ENCODE measurements at places on chromosomes 7 and 10.

GRCh38 chr10:49189422-49189821, 1.2 kb upstream of the TMEM273 start:
- no peak for DNase-seq

GRCh38 chr7:21543528-21544302, 876 bp downstream of the DNAH11 start:
- no peak for DNase-seq

DNA sequence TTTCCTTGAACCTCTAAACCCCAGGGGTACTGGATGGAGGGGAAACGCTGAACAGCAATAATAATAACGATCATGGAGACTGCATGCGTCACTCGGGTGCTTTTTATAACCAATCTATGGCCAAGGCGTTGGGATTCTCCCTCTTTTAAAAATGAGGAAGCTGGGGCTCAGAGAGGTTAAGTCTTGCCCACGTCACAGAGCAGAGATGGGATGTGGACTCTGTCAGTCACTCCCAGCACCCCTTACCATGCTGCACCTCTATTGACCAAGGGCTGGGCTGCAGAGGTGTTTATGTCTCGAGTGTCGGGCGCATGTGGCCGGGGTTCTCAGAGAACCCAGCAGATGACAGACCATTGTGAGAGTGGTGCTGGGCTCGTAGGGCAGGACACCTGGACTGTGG, 129.9 kb downstream of the CDH23 start:
- no peak for DNase-seq

DNA sequence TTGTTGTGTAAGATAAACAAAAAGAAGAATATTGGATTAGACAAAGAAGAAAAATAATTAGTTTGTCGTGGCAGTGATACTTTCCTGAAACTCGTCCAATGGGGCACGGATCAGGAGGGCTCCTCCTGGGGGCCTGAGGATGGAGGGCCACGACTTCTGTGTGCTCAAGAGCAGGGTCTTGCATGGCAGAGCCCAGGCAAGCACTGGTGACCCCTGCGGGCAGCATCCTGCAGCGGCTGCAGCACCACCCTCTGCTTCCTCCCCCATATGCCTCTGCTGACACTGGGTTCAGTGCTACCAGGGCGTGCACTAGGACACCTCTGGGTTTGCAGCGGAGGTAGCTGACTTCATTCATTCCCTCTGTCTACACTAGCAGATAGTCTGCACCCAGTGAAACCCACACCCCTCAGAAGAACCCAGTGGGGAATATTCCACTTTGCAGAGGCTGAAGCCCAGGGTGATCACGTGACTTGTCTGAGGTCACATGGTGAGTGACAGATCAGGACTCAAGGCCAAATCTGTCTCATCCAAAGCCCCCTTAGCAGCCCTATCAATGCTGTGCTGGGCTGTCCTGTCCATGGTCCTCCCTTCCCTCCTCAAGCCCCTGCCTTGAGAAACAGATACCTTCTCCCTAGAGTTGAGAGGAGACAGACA, 375.5 kb downstream of the TCERG1L start:
- no peak for DNase-seq

DNA sequence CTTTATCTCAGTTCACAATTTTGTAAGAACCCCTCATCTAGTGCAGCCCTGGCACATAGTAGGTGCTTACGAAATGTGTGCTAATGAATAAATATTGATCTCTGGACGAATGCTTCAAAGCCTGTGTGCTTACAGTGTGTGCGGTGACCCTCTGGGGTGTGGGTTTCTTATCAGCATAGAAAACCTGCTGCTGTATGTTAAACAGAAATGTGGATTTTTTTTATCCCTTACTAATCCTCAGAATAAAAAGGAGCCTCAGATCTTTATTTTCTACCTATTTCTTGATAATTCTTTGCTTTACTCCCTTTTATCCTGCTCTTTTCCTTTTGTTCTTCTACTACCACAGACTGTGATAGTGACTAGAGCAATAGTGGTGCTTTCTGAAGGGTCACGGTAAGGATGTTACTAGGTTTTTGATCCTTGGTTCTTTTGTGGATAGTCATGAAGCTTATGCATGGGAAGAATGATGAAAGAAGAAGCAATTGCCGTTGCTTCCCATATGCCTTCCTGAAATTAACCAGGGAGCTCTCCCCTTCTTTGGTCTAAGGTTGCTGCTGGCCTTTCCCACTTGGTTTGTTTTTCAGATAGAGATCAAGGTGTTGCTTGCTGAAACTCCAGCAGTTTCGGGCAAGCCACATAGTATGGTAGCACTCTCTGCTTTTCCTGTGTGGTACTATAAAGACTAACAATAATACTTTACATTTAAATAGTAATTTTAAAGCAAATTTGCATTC, 44.7 kb downstream of the SPAG6 start:
- no peak for DNase-seq

- DNase-seq, result no peak
Measured at GRCh38 chr7:154304740-154305700, 252.8 kb downstream of the DPP6 start.

GRCh38 chr7:148535217-148535616, 55.3 kb upstream of the C7orf33 start:
- no peak for DNase-seq

DNA sequence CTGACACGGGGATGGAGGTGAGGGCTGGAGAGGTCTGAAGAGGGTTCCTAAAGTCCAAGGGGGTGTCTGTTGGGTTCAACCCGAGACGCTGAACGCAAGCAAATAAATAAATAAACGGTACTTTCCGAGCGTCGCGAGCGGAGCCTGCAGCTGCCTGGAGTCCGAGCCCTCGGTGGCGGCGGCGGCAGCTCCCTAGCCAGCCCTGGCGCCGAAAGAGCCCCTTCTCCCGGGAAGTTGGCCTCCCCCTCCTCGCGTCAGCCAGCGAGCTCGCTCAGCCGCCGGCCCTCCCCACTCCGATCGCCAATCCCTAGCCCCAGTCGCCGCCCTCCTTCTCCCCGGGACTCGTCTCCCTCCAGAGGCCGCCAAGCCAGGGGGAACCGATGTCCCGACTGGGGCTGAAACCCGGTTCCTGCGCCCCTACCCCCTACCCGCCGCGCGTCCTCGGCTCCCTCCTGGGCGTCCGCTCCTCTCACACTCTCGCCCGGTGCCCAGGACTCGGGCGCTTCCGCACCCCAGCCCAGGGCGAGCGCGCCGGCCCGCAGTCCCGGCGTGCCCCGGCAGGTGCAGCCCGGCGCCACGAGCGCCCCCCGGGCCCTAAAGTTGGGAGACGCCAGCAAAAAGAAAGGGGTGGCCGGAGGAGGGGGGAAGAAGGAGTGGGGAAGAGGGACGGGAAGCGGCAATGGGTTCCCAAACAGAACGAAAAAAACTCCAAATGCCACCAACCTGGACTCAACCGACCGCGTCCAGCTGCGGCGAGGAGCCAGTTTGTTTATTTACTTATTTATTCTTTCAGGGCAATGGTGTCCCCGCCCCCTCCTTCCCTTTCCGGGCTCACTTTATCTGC, at the start of gene GFRA1:
TSS of gene GFRA1 (minus strand) at position 767 of the 844 bp plus-strand sequence. CDS start 1,177 bp downstream, outside the sequence.
- no peak for DNase-seq

DNA sequence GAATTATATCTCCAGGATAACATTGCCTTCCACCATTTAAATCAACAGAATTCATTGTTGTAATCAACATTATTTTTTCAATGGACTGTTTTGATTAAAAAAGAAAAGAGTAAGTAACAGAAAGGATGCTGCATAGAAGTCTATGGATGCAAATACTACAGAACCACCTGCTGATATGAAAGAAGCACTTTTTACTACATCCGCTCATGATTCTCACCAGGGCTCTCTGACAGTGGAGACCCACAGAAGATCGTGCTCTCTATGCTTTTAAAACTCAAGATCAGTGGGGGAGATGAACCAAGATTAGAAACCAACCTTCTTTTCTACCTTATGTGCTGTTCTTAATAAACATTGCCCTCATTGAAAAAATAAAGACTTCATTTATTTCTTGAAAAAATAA, 24.4 kb downstream of the RHOBTB1 start:
- no peak for DNase-seq

DNA sequence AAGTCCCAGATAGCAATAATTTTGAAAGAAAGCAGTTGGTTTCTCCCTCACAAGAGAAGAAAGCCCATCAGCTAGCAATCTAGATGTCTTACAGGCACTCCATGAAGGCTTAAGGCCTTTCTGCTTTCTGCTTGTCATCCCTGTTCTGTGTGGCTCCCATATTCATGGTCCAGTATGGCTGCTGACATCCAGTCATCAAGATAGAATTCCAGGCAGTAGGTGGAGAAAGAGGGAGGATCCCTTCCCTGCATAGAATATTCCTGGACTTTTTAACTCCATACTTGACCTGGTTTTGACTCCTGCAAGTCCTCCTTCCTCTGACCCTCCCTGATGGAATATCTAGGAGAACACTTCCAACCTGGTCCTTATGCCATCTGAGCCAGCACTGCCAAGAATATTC, 389.9 kb upstream of the AKR1E2 start:
- no peak for DNase-seq

DNA sequence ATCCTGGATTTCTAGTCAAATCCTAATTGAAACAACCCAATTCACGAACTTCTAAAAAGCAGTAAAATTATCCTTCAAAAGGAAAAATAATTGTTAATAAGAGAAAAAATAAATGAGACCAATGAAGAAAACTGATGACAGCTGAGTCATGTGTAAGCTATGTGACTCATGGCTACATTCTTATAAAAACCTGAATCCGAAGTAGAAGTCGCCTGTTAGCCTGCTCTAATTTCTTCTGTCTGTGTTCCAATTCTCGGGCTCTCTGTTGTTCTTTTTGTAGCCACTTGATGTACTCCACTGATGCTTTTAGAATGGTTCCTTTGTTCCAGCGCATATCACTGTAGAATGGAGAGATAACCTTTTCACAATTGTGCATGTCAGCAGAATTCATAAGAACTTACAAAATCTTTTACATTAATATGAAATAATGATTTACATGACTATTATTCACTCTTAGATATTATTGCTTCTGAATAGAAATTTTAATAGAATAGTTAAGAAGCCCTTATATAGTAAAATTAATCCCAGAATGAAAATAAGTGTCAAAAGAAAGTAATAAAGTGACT, 88.8 kb downstream of the TFEC start:
- DNase-seq, result no peak

DNA sequence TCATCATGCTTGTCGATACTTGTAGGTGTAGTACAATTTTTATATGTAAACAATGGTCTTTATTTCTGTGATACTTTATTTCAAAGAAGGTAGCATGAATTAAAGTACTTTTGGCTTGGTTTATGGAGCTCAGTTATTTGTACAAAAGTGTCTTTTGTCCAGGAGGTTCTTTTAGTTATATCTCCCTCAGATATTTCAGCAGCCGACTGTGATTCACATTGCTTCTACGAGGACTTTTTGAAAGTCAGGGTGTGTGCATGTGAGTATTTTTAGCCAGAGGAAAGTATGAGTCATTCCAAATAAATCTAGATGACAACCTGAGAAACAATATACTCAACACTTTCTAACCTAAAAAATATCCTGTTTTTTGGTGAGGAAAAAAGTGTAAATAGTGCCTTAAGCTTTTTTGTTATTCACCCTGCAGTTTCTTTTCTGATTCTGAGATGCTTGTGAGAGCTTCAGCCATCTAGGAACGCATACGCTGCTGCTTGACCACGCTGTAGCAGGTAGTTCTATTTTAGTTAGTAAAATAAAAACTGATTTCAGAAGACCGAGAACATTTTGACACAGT, 595 bp upstream of the SUN1 start:
- no peak for DNase-seq

DNA sequence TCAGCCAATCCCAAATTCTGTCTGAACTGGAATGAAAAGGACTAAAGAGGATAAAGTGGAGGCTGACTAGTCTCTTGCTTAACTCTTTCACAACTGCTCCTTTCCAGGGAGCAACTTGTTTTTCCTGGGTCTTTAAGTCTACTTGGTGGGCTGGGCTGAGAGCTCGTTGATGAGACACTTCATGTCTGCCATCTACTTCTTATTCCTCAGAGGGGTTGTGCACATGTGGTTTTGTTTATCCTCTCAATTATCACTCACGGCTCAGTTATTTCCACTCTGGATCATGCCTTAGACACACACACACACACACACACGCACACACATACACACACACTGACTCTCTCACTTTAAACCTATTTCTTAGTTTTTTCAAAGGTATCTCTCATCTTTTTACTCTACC, 298.6 kb upstream of the MTPN start:
- no peak for DNase-seq

DNA sequence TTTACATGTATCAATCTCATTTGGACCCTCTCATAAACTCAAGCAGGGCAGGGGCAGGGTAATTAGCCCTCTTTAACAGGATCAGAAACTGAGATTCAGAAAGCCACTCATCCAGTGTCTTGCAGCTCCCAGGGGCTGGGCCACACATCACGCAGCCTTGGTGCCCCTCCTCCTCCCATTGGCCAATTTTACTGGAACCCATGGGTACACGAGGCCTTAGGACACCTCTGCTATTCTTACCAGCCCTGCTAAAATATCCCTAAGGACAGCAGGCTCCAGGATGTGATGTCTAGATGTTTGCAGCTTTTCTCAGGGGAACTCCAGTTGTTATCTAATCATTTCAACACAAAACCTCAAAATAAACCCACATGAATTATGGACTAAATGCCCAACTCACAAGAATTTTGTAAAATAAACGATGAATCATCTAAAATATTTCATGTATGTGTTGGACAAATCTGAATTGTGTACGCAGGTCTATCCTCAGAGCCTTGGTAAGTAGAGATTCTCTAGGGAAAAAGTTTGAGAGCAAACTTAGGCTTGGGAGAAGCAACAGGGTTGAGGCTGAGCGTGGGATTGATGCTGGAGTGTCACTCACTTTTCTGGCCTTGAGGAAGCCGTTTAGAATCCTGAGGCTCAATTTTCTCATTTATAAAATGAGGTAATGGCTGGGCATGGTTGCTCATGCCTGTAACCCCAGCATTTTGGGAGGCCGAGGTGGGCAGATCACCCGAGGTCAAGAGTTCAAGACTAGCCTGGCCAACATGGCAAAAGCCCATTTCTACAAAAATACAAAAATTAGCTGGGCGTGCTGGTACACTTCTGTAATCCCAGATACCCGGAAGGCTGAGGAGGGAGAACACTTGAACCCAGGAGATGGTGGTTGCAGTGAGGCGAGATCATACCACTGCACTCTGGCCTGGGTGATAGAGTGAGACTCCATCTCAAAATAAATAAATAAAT, 69.7 kb upstream of the TNS3 start:
- no peak for DNase-seq

Data from activated gamma-delta T cell treated with Interleukin-2 at 50 U/mL for 16 hours (primary cell).